ENCODE measurements at places on chromosomes 16 and 17.

DNA sequence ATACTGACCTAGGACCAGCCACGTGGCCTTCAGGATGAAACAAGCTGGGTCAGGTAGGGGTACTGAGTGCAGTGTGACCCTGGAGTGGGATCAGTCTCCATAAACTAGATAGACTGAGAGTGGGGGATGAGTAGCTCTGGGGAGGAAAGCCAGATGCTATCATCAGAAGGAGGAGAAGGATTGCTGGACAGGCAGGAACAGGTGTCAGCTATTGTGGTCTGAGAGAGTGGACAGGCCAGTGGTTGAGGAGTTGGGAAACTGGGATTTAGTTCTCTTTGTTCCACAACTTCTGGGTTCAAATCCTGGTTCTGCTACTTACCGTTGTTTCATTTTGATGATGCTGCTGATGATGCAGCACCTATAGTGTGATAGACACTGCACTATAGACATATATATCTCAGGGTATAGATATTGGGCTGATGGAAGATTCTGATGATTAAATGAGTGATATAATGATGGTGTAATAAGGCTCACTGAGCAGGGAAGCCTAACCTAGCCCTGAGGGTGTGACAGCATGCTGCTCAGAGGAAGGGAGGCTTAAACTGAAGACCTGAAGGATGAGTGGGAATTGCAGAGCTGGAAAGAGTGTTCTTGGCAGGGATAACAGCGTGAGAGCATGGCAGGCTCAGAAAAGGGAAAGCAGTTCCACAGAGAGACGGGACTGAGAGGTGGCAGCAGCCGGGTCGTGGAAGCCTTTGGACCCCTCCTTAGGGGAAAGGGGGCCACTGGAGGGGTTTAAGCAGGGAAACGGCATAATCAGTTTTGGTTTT, 66.0 kb downstream of the SNX20 start:
- no peak for DNase-seq

DNA sequence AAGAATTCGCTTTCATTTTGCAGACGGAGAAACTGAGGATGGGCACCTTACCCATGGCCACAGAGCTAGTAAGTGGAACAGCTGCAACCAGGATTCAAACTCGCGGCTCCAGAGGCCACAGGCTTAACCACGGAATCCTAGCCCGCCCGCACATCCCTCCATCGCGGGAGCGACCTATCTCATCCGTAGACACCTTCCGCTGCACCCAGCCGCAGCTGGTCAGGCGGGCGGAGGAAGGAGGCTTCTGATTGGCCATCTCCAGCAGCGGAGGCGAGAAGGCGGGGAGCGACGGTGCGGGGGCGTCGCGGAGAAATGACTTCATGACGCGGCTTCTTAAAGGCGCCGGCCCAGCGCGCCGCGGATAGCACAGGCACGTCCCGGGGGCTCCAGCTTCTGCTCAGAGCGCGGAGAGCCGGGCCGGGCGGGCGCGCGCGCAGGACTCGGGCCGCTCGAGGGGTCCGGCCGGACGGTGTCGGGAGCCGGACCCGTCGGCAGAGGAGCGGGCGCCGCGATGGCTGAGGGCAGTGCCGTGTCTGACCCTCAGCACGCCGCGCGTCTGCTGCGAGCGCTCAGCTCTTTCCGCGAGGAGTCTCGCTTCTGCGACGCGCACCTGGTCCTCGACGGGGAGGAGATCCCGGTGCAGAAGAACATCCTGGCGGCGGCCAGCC, at the start of gene GAN:
TSS of gene GAN (plus strand) at position 360 of the 668 bp plus-strand sequence. CDS start at position 512, 152 bp downstream.
- peak; percentile 93 for DNase-seq

DNA sequence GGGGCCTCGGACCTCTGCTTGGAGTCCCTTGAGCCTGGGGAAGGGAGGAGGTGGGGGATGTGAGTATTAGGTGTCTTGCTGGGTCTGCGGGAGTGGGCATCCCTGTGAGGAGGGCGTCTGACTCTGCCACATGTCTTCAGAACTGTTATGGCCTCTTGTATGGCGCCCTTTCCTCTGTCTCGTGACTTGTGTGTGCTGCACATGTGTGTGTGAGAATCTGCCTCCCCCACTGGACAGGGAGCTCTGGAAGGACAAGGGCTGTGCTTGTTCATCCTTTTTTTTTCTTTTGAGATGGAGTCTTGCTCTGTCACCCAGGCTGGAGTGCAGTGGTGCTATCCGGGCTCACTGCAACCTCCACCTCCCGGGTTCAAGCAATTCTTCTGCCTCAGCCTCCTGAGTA, 33.4 kb downstream of the ARHGAP23 start:
- DNase-seq: no peak

DNA sequence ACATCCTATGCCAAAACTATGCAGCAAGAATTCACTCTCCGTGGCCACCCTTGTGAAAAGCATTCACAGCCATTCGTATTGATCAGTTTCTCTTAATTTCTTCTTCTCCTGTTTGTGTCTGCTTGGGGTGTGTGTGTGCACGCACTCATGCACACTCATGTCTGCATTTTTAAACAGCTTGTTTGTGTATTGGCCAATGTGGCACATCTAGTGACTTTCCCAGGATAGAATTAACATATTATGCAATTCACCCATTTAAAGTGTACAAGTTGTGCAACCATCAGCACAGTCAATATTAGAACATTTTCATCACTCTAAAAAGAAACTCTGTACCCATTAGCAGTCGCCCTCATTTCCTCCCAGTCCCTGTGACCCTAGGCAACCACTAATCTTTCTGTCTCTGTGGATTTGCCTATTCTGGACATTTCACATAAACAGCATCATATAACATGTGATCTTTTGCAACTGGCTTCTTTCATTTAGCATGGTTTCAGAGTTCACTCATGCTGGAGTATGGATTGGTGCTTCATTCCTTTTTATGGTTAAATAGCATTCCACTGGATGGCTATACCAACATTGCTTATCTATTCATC, 20.1 kb downstream of the IRX3 start:
- no peak for DNase-seq

DNA sequence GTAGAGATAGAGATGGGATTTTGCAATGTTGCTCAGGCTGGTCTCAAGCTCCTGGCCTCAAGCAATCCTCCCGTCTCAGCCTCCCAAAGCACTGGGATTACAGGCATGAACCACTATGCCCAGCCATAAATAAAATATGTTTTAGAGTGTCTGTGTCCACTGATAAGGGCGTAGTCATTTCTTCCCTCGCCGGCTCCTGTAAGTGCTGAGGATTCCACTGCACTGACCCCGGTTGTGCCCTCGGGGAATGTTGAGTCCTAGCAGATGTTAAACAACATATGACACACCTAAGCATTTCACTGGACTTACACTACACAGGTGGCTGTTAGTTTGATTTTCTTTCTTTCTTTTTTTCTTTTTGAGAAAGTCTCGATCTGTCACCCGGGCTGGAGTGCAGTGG, 5.6 kb upstream of the SHMT1 start:
- no peak for DNase-seq

GRCh38 chr17:78965491-78965924, 14.2 kb downstream of the LGALS3BP start:
- no peak for DNase-seq
